Endothelial cell of umbilical vein (primary cell): ENCODE measurements at places on chromosomes 11 and 22. TPM values are rescaled to one million over a fixed set of nuclear protein-coding genes. Genes with fewer than 3 reads are reported as not detected.

SLC22A9 gene
- total RNA-seq = not detected in 2 replicates

CHRM1 gene
- total RNA-seq = not detected in 2 replicates

DDI1 gene
- not detected in 2 replicates for total RNA-seq

KRTAP5-2 gene
- not detected in 2 replicates for total RNA-seq

KMT2A gene
- total RNA-seq = 63.9 and 64.1 TPM in 2 replicates

OR4C6 gene
- total RNA-seq = not detected in 2 replicates

NCR3LG1 gene
- total RNA-seq = 8.1 and 8.7 TPM in 2 replicates

SHANK3 gene
- 137 and 158 TPM in 2 replicates for total RNA-seq
